ENCODE measurements at places on chromosomes 2 and 18. TPM values are rescaled to one million over a fixed set of nuclear protein-coding genes. Genes with fewer than 3 reads are reported as not detected.

The STAT4 gene
- total RNA-seq = 1.3 TPM

The SCN7A gene
- not detected for total RNA-seq

The CREB1 gene
- total RNA-seq = 81.4 TPM

The PLA2R1 gene
- total RNA-seq = 5.8 TPM

The CACNB4 gene
- 0.33 TPM for total RNA-seq

The IFIH1 gene
- total RNA-seq = 126 TPM

DNA sequence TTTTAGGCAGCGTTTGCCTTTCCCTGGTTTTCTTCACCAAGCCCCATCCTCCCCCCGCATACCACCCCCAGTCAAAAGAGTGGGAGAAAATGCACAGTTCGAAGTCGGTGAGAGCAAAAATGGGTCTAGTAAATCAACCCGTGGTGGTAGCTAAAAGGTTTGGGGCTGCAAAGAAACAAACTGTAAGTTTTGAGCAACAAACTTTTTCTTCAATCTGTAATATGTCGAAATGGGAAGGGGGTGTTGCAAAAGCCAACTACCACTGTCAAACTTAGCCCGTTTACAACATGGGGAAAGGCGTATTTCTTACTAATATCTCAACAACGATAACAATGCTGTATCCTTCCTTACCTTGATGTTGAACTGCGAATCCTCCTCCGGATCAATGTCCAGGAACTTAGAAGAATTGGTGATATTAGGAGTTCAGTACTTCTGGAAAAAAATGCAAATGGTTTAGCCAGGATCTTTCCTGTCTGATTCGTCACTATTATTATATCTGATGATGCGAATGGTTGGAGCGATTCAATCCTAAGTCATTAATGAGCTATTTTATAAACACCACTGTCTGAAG, 2.4 kb upstream of the SATB2 start:
- H3K4me1 ChIP-seq = no peaks in the 10 kb centered on the region
- H3K36me3 ChIP-seq = peaks cover 67% of the 10 kb centered on the region
- DNase-seq = no peak
- H3K27ac ChIP-seq = peak overlapping the region; percentile 89
- H3K27me3 ChIP-seq = peaks cover 8% of the 10 kb centered on the region

DNA sequence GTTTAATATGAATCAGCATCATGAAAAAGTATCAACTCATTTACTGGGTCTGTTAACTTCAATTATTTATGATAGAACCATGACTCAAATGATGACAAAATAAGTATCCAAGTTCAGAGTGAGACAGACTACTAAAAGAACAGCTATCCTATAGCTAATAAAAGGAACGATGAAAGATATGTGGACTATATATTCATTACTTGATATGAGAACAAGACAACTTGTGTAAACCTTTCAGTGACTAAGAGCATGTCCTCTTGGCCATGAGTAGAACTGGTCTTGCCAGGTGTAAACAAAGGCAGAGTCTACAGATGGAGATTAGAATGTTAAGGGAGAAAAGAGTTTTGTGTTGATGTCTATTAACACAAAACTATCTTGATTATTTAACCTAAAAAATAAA, 360.4 kb upstream of the ZC3H15 start:
- no peak overlapping the region for H3K27ac ChIP-seq
- no peaks in the 10 kb centered on the region for H3K27me3 ChIP-seq
- peaks cover 8% of the 10 kb centered on the region for H3K36me3 ChIP-seq
- no peak for DNase-seq
- no peak overlapping the region for H3K4me3 ChIP-seq

DNA sequence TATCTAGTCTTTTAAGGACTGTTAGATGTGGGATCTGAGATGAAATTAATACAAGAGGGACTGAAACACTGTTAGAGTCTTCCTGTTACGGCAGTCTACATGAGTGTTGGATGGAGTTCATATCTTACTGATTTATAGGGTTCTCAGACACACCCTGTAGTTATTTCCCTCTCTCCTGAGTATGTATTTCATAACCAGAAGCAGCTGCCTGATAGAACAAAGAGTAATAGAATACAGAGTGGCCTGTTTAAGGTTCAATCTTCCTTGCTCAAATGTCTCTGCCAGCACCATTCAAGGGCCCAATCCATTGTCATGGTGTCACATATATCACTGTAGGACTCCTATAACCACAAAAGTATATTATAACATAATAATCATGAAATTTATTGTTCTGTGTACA, 1229.1 kb upstream of the ACVR2A start:
- no peaks in the 10 kb centered on the region for H3K36me3 ChIP-seq
- DNase-seq = no peak
- no peak overlapping the region for H3K4me3 ChIP-seq
- no peaks in the 10 kb centered on the region for H3K4me1 ChIP-seq
- H3K27me3 ChIP-seq = no peaks in the 10 kb centered on the region

DNA sequence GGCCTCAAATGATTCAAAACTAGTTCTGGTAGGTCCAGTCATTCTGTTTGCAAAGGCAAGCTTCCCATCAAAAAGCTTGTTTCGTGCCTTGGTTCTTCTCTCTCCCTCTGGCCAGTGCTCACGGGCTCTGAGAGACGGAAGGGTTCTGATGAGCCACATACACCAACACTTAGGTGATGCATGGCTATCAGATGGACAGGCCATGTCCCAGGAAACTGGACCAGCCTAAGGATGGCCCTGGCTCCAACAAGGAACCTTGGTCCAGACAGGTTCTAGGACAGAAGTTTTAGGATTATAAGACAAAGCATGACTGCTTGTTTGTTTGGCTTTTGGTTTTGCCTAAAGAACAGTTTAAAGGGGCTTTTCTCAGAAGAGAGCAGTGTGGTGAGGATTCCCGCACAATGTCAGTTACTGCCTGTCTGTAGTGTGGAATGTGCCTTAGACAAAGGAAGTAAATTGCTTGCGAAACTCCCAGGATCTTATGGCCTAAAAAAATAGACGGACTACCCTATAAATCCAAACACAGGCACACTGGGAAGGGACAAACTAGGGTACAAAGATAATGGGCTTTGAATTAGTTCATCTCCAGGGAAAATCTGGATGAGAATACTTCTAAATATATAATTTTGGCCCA, 10.3 kb downstream of the CYP1B1 start:
- peaks cover 4% of the 10 kb centered on the region for H3K36me3 ChIP-seq
- H3K27ac ChIP-seq = no peak overlapping the region
- no peak for DNase-seq
- H3K4me3 ChIP-seq = no peak overlapping the region

- H3K4me1 ChIP-seq = peaks cover 8% of the 10 kb centered on the region
- peaks cover 31% of the 10 kb centered on the region for H3K27me3 ChIP-seq
- DNase-seq = peak; percentile 4
- H3K27ac ChIP-seq = no peak overlapping the region
- no peak overlapping the region for H3K4me3 ChIP-seq
These were observed 151.0 kb downstream of the CCBE1 start for GRCh38 chr18:59546188-59546587.

DNA sequence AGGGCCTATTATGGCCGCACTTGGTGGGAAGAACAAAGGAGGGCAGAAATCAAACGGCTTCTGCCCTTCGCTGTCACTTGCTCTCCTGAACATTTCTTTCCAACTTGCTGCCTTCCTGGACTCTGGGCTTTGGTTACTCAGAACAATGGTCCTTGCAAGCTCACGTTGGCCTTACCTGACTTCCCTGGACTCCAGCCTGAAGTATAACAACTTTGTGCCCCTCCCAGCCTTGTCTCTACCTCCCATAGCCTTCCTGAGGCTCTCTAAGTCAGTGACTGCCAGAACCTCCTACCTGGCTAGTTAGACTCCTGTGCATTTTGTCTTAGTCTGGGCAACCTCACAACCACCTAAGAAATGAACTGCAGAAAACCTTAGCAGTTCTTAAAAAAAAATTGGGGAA, 30.2 kb upstream of the ITPRID2 start:
- DNase-seq = no peak
- H3K36me3 ChIP-seq = no peaks in the 10 kb centered on the region
- H3K27ac ChIP-seq = no peak overlapping the region
- H3K4me1 ChIP-seq = peaks cover 6% of the 10 kb centered on the region

DNA sequence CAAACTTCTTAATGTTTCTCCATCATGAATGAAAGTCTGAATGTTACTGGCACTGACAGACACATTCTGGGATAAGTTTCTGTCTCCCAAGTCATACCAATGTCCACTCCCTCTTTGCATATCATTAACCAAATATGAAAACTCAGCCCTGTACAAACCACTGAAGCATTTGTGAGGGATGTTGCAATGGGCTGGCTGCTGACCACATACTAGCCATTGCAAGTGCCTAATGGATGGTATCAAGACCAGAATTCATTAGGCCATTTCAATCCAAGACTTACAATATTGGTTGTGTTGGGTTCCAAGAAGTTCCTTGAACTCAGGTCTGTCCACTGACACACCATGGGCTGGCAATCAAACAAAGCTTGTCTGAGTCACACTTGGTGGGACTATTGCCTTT, 73.8 kb downstream of the CBLN2 start:
- no peak overlapping the region for H3K27ac ChIP-seq
- no peaks in the 10 kb centered on the region for H3K4me1 ChIP-seq
- H3K4me3 ChIP-seq = no peak overlapping the region
- no peaks in the 10 kb centered on the region for H3K36me3 ChIP-seq
- no peaks in the 10 kb centered on the region for H3K27me3 ChIP-seq
- no peak for DNase-seq

DNA sequence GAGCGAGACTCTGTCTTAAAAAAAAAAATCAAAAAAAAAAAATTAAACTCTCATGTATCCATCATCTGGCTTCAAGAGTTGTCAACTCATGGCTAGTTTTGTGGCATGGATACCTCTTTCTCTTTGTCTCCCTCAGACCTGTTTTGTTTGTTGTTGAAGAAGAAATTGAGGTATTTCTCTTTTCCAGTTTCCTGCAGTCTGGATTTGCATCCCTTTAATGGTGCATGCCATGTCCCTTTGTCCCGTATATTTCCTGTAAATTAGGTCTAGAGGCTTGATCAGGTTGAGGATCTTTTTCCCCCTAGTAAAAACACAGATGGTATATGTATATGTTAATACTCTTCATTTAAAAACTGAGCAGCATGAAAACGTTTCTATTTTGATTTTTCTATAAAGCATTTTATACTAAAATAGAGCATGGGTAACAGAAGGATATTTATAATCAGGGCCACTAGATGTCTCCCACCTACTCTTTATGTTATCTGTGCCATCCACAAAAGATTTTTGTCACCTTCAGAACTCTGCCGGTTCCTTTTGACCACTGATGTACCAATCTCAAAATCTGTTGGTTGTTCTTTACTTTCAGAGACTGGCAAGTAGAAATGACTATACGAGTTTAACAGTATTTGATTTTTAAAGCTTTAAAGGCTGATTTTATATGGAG, 80.1 kb downstream of the GALNT1 start:
- no peaks in the 10 kb centered on the region for H3K4me1 ChIP-seq
- no peak overlapping the region for H3K4me3 ChIP-seq
- peaks cover 14% of the 10 kb centered on the region for H3K36me3 ChIP-seq
- DNase-seq = no peak

GRCh38 chr2:196239622-196240587, 68.5 kb upstream of the STK17B start:
- H3K27ac ChIP-seq = peak overlapping the region; percentile 27
- H3K27me3 ChIP-seq = no peaks in the 10 kb centered on the region
- DNase-seq = peak; percentile 21
- H3K4me3 ChIP-seq = no peak overlapping the region

GRCh38 chr2:98372579-98372978, 26.3 kb downstream of the CNGA3 start:
- peaks cover 78% of the 10 kb centered on the region for H3K27me3 ChIP-seq
- H3K4me3 ChIP-seq = no peak overlapping the region
- no peak overlapping the region for H3K27ac ChIP-seq
- H3K4me1 ChIP-seq = no peaks in the 10 kb centered on the region

- DNase-seq = no peak
- H3K27ac ChIP-seq = no peak overlapping the region
- H3K4me3 ChIP-seq = no peak overlapping the region
- no peaks in the 10 kb centered on the region for H3K27me3 ChIP-seq
- peaks cover 16% of the 10 kb centered on the region for H3K4me1 ChIP-seq
- peaks cover 5% of the 10 kb centered on the region for H3K36me3 ChIP-seq
These were observed 33.0 kb downstream of the SDC1 start for GRCh38 chr2:20191714-20192569.

DNA sequence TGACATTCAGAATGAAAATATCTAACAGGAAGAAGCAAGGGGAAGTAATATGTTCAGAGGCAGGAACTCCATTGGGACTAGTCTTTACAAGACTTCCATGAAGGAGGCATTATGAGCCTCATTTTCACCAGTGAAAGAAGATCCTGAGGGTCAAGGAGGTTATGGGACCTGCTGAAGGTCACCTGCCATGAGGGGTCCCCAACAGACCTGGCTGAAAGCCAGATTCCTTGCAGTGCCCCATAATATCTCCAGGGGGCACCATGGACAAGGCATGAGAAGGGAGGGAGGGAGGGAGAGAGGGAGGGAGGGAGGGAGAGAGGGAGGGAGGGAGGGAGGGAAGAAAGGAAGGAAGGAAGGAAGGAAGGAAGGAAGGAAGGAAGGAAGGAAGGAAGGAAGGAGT, 27.9 kb downstream of the XDH start:
- H3K27me3 ChIP-seq = no peaks in the 10 kb centered on the region
- H3K27ac ChIP-seq = peak overlapping the region; percentile 24
- no peak overlapping the region for H3K4me3 ChIP-seq
- peak; percentile 12 for DNase-seq
- peaks cover 16% of the 10 kb centered on the region for H3K36me3 ChIP-seq
- H3K4me1 ChIP-seq = peaks cover 42% of the 10 kb centered on the region

DNA sequence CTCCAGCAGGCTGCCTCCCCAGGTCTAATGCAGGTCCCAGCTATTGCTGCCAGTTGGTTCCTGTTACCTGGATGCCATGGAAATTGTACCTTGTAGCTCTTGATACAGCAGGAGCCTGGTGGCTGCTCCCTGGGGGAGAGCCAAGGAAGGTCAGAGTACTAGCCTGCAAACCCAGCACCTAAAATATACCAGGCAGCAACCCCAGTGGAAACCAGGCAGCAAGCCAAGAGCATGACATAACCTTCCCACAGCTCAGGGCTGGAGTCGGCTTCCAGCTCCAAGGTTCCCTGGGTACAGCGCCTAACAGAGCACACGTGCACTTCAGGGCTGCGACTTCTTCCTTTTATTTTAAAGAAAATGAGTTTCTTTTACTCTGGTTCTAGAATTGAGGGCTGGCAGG, 30.3 kb downstream of the TNP1 start:
- H3K4me1 ChIP-seq = no peaks in the 10 kb centered on the region
- no peak overlapping the region for H3K4me3 ChIP-seq
- H3K27me3 ChIP-seq = peaks cover 44% of the 10 kb centered on the region
- DNase-seq = no peak
- no peak overlapping the region for H3K27ac ChIP-seq

DNA sequence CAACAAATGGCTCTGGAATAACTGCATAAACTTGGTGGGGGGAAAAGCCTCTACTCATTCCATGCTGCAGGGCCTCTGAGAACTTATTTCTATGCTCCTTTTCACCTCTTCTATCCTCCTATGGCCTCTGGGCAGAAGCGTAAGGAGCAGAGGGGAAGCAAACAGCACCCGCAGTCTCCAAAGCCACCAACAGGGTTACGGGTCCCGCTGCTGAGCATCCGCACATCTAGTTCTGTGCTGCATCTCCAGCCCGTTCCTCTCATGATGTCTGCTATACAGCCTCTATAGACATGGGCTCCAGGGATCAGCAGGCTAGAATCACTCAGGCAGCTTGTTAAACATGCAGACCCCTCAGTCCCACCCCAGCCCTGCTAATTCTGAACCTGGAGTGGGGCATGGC, 25.9 kb downstream of the PSTPIP2 start:
- H3K4me1 ChIP-seq = peaks cover 17% of the 10 kb centered on the region
- no peaks in the 10 kb centered on the region for H3K27me3 ChIP-seq
- no peak overlapping the region for H3K27ac ChIP-seq
- no peak for DNase-seq

Measured in Calu3 (cell line).